LHCN-M2 (cell line): ENCODE measurements at places on chromosomes 3 and 15. TPM values are rescaled to one million over a fixed set of nuclear protein-coding genes. Genes with fewer than 3 reads are reported as not detected.

- DNase-seq = peak; percentile 26
Measured at GRCh38 chr15:35496585-35496984, 49.4 kb downstream of the DPH6 start.

DNA sequence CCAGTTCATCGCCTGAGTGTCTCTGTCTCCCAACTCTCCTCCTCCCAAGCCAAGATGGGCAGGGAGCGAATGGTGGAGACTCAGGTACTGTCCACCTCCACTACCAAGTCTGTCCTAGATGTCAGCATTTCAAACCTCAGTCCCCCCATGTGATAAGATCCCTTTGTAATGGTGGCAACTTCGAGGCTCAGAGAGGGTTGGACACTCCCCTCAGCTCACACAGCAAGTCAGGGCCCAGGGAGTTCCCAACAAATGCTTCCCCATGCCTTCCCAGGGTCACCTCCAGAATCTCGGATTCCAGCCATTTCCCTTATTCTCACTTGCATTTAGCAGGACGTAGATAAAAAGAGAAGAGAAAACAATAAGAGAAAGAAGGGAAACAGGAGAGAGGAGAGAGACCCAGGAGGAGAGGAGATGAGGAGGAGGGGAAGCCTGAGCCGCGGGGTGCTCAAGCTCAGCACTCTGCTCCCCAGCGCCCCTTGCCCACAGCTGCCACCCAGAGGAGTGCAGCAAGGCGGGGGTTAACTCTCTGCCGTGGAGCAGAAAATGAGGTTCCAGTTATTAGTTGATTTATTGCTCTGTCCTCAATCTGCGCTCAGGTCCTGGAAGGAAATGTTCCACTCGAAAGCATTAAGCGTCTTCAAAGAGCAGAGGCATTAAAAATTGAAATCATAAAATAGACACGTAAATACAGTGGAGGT, 84.1 kb upstream of the LINGO1 start:
- no peak for DNase-seq

DNA sequence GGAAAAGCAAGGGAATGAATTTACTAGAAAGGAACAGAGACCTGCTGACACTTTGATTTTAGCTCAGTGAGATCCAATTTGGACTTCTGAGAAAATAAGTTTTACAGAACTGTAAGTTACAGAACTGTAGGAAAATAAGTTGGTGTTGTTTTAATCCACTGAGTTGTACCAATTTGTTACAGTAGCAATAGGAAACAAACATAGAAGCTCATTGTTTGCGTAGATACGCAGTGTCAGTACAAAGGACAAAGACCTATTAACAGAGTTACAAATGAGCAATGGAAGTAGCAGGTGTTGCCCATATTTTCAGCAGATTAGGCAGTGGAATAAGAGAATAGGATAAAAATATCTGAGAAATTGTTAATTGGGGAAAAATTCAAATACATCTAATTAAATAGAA, 385.8 kb upstream of the CNTN6 start:
- DNase-seq = no peak

DNA sequence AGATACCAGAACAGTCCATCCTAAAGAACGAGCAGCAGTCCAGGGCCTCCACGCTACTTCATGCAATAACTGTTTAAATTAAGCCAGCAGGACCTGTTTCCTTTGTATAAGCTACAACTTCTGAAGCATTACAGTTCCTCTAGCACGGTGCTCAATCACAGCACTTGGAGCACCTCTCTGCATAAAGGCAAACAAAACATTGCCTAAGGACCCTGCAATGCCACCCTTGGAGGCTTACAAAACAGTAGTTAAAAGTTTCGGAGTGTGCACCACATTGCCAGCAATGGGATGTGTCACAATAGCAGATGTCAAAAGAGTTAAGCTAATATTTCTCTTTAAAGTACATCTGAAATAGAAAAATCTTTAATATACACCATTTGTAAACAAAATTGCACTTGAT, 2.6 kb upstream of the VPS39 start:
- DNase-seq = no peak

- no peak for DNase-seq
Measured at GRCh38 chr3:63933459-63933858, 21.3 kb upstream of the SCAANT1 start.

- no peak for DNase-seq
Measured at GRCh38 chr3:49655731-49656285, 18.3 kb upstream of the APEH start.

- DNase-seq = no peak
Measured at GRCh38 chr3:60337421-60337820, 913.8 kb downstream of the FHIT start.

DNA sequence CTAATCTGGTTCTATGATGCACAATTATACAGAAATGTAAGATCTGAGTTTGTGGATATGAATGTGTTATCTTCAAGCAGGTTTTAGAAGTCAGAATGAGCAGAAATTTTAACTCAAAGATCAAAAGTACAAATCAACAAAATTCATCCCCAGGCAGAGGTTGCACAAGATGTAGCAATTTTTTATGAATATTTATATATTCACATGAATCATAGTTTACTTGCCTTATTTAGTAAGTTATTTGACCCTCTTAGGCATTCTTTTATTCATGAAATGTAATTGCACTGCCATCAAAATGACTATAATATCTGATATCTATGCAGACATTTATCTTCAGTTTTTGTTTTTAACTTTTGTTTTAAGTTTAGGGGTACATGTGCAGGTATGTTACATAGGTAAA, 103.1 kb upstream of the DAZL start:
- DNase-seq = no peak

- peak; percentile 77 for DNase-seq
Measured at GRCh38 chr3:71536376-71536965, 47.1 kb downstream of the FOXP1 start.

GRCh38 chr15:86743283-86743903, 663.7 kb downstream of the AGBL1 start:
- DNase-seq = peak; percentile 29

DNA sequence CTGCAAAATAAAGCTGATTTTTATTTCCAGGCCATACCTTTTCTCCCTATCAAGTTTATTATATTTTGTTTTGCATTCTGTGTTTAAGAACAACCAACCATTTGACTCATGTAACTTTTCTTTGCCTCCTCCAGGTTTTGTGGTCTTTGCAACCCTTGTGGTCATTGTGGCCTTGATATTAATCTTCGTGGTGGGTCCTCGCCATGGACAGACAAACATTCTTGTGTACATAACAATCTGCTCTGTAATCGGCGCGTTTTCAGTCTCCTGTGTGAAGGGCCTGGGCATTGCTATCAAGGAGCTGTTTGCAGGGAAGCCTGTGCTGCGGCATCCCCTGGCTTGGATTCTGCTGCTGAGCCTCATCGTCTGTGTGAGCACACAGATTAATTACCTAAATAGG, 27.6 kb downstream of the NIPA2 start:
- peak; percentile 48 for DNase-seq

- no peak for DNase-seq
Measured at GRCh38 chr3:188711881-188712247, 459.9 kb upstream of the TPRG1 start.

DNA sequence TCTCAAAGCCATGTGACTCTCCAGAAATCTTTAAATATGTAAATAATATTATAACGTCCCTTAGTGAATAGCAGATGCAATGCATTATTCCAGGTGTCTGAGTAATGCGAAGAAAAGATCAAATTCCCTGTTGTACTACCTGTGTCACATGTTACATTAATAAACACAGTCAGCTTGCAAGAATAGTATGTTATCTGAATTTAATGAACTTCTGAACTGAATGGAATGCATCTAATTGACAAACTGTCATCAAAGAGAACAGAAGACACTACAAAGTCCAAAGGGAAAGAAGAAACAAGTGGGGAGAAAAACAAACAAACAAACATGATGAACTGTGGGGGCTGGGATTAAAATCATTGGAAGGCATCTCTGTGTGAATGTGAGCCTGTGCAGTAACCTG, 508.8 kb downstream of the LPP start:
- no peak for DNase-seq

The ASB14 gene
- total RNA-seq = not detected in 2 replicates

The BTLA gene
- total RNA-seq = 0.17 TPM in 1 of 2 replicates, not detected in the other

The CYP1A2 gene
- total RNA-seq = not detected in 2 replicates

The TMEM158 gene
- total RNA-seq = 178 and 181 TPM in 2 replicates

The C3orf20 gene
- not detected in 2 replicates for total RNA-seq

The GPR27 gene
- not detected in 2 replicates for total RNA-seq

The GRIP2 gene
- not detected in 2 replicates for total RNA-seq

The SLCO2A1 gene
- 0.11 and 0.32 TPM in 2 replicates for total RNA-seq
